HCT116 (cell line): ENCODE measurements at places on chromosomes 5 and 9. TPM values are rescaled to one million over a fixed set of nuclear protein-coding genes. Genes with fewer than 3 reads are reported as not detected.

The IL33 gene
- total RNA-seq: not detected

The GFRA3 gene
- total RNA-seq: not detected

The CDH6 gene
- 0.12 TPM for total RNA-seq

The AK1 gene
- total RNA-seq: 61.1 TPM

The TMEM252 gene
- not detected for total RNA-seq

The ANKDD1B gene
- 0.84 TPM for total RNA-seq

The EMB gene
- total RNA-seq: 15.2 TPM

The NFIB gene
- total RNA-seq: 6.6 TPM

The ZNG1C gene
- 28.4 TPM for total RNA-seq

The OR1L6 gene
- not detected for total RNA-seq

The CDH10 gene
- not detected for total RNA-seq

The CDH18 gene
- total RNA-seq: not detected
